ENCODE measurements at places on chromosomes 5 and 9.

DNA sequence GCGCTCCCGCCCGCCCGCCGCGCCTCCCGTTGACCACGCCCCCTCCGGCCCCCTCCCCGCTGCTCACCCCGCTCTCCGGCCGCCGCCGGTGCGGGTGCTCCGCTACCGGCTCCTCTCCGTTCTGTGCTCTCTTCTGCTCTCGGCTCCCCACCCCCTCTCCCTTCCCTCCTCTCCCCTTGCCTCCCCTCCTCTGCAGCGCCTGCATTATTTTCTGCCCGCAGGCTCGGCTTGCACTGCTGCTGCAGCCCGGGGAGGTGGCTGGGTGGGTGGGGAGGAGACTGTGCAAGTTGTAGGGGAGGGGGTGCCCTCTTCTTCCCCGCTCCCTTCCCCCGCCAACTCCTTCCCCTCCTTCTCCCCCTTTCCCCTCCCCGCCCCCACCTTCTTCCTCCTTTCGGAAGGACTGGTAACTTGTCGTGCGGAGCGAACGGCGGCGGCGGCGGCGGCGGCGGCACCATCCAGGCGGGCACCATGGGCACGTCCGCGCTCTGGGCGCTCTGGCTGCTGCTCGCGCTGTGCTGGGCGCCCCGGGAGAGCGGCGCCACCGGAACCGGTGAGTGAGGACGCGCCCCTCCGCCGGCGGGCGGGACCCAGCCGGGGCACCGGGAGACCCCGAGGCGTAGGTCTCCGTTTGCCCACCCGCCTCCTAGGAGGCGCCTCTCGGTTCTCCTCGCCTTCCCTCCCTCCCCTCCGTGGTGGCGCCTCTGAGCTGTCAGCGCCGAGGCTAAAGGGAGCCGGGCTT lies at the start of gene VLDLR:
Gene VLDLR, plus strand, starts transcription at position 66 of the 739 bp plus-strand sequence. Its CDS starts 403 bp downstream, at position 469.
- DNase-seq = no peak

DNA sequence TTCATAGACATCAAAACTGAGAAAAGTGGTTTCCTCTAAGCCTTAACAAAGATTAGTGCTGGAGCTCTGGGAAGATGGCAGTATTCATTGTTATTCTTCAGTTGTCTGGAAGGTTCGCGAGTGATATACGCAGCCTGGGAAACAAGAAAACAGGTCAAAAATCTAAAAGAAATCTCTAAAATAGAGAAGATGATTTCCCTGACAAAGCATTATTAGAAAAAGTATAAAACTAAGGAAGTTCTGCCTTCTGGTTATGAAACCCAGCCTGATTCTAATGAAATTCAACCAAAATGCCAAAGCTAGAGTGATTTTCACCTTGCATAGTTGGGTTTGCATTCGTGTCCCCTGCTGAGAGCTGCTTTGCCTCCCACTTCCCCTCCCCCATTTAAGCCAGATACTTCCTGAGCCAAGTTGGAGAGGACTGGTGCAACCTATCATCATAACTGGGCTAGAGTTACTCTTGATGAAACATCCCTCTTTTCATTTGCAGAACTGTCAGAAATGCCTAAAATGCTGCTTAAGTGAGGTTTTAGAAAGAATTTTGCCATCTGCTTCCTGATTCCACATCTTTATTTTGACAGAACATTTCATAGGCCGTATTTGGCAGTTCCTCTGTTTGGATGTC lies 48.4 kb downstream of the NDFIP1 start:
- no peak for DNase-seq

- no peak for DNase-seq
These were observed 86.2 kb downstream of the HACD4 start for GRCh38 chr9:20945269-20945668.

DNA sequence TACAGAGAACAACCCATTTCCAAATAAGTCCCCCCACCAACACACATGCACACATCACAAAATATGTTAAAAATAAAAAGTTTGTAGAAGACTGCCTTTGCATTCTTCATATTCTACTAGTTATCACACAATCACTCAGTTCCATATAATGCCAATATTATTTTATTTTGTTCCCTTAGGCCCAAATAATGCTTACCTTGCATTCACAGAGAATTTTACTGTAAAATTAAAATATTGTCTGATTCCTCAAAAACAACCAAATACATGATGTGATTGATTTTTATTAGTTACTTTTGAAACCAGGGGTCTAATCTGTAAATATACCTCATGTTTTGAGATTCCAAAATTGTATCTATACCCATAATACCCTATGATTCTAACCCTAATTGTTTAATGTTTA lies 536.9 kb downstream of the CDH12 start:
- DNase-seq = no peak

DNA sequence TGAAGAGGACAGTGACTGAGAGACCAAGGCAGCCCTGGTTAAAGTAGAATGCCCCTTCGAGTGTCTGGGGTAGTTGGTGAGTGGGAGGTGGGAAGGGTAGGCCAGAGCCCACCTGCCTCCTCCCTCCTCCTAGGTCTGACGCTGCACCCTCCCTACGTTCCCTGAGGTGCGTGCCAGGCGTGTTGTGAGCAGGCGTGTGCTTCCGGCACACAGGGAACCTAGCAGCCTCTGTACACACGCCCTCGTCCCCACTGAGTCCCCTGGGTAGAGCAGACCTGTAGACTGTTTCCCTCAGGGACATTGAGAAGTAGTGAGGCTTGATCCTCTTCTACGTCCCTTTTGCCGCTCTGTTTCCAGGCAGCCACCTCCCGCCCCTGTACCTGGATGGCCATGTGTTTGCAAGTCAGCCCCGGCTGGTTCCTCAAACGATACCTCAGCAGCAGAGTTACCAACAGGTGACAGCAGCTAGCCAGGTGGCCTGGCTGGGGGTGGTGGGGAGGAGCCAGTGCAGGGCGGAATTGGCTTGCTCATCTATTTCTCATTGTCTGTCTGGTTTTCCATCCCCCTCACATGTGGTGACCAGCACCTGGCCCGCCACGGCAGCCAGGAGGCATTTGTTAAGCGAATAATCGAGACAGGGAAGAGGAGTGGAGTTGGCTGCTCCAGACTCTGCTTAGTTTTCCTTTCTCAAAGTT lies 16.8 kb upstream of the POMT1 start:
- no peak for DNase-seq

- DNase-seq = no peak
These were observed 47.1 kb upstream of the AKNA start for GRCh38 chr9:114434878-114435311.

DNA sequence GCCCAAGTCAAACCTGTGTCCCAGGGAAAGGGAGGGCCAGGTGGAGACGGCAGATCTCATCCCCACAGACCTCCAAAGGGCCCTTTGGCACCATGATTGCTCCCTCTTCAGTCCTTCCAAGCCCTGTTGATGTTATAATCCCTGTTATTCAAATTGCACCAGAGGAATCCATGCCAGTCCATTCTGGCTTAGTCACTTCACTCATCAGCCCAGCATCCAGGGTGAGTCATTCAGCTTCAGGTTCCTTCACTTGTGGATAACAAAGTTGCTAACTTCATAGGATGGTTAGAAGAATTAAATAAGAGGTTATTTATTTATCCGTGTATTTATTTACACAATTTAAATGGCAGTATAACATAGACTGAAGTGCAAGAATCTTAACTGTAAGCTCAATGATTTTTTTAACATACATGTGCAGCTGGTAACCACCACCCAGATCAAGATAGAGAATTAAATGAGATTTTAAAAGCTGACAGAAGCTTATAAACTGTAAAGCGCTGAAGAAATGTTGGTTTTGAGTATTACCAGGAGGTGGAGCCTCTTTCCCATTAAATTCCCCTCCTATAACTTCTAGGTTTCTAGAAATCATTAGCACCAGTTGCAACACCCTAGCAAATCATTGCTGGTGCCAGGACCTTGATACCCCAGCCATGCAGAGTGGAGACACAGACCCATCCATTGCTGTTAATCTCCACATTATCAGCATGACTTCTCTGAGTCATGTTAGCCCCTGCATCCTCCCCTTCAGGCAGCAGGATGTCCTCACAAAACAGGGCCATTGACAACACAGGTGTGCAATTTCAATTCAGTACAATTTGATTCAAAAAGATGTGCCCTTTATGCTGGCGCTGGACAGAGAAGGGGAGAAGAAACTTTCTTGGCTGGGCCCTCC lies 77.4 kb downstream of the SEC61B start:
- DNase-seq = no peak
